ENCODE measurements at places on chromosomes 6 and 20.

DNA sequence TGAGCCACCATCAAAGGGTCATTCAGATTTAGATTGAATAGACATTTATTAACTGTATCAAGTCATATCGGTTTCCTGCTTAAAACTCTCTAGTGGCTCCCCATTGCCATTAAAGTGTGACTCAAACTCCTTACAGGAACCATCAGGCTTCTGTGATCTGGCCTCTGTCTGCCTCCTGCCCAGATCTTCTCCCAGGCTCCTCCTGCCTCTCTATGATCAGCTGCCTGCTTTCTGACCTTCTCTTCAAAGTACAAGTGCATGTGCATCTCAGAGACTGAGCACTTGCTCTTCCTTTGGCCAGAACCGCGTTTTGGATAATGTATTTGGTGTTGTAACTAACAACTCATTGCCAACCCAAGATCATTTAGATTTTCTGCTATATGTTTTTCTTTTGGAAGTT, 52.7 kb downstream of the IL20RA start:
- no peak for DNase-seq

DNA sequence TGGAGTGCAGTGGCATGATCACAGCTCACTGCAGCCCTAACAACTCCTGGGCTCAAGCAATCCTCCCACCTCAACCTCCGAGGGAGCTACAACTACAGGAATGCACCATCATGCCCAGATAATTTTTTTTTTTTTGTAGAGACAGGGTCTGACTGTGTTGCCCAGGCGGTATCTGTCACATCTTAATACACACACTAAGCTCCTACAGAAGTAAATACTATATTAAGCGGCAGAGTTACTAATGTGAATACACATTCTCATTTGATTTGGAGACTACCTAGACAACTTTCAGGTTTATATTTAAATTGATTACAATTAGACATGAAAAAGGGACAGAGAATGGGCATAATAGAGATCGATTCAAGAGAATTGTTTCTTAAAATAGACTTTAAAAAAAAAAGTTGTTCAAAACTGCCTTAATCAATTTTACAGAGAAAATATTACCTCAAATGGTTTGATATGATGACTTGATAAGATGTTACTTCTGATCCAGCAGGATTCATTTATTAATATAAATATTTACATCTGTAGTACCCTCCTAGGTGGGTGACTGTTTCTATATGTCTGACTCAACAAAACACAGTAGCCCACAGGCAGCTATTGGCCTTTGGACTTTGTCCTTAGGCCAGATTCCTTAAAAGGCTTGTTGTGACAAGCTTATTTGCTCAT, 7.1 kb upstream of the LOC128125822 start:
- DNase-seq: no peak

- no peak for DNase-seq
These were observed 23.7 kb downstream of the PEX7 start for GRCh38 chr6:136846046-136846445.

GRCh38 chr6:130132286-130132701, 90.5 kb downstream of the SAMD3 start:
- no peak for DNase-seq

DNA sequence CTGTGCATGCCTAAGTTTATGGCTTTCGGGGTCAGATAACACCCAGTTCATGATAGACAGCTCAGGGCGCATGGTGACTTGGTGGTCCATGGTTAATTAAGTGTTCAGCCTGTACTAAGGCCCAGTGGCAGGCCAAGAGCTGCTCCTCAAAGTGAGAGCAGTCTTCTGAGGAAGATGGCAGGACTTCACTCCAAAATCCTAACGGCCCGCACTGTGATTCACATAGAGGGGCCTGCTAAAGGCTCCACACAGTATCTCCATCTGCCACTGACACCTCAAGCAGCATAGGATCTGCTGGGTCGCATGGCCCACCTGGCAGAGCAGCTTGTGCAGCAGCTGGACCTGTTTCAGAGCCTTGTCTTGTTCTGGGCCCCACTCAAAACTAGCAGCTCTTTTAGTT, 10.6 kb upstream of the CST7 start:
- no peak for DNase-seq

DNA sequence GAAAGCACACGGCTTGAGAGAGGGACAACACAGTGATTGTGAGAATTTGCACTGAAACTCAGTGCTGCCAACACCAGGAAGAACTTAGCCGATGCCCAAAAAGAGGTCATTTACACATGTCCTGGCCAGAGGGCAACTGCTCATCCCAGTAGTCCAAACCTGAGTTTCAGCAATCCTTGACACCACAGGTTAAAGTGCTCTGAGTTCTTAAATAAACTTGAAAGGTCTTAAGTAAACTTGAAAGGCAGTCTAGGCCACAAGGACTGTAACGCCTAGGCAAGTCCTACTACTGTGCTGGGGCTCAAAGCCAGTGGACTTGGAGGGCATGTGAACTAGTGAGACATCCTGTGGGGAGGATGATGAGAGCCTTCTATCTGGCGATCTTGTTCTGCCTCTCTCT, 14.1 kb downstream of the SNX14 start:
- no peak for DNase-seq

DNA sequence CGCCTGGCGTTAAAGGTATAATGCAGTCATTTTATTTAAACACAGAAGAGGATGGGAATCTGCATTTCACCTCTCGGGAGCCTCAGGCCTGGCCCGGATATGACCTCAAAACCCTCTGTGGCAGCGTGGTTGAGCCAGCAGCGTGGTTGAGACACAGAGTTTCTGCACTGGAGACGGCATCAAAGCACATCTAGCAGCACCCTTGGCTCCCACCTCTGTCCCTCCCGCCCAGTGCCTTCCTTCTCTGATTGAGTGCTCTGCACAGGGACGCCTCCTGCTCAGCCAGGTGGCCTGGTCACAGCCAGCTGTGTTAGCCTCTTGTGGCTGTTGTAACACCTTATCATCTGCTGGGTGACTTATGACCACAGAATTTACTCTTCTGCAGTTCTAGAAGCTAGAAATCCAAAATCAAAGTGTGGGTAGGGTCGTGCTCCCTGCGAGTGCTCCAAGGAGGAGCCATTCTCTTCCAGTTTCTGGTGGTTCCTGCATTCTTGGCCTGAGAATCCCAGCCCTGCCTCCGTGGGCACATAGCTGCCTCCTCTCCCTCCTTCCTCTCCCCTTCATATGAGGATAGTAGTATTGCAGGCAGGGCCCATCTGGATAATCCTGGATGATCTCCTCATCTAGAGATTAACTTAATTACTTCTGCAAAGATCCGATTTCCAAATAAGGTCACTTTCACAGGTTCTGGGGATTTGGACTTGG, 156.7 kb downstream of the SYCP2 start:
- DNase-seq: peak; percentile 3

DNA sequence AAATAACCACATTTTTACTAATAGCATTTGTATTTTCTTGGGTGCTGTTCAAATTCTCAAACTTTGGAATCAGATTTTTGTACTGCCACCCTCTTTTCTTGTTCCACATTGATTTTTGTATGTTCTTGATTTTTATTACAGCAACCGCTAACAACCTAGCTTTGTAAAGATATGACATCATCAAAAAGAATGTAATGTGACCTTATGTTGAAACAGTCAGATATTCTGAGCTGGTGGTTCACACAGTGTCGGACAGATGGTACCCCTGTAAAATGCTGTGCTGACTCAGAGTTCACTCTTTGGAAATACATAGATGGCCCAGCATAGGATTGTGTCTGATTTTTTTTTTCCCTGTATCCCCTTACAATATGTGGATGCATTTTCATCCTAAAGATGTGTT, 118.9 kb downstream of the QKI start:
- DNase-seq: no peak

DNA sequence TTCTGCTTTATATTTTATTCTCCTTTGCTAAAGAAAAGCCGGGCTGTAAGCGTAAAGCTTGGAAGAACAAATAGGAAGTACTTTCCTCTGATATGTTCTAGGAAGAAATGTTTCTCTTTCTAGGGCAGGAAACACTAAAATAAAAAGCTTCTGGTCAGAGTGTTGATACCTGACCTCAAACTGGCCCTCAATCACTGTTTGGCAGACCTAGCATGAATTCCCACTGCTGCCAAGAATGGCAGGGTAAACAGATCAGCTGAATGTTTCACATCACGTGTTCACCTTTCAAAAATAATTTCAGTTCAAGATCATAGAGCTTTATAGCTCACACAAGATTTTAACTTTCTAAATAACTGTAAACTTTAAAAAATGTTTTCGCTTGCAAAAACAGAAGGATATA, 2.9 kb downstream of the MPC1 start:
- no peak for DNase-seq

GRCh38 chr20:3924304-3925112, 35.3 kb downstream of the PANK2 start:
- no peak for DNase-seq

GRCh38 chr20:18739751-18740166, 73.8 kb upstream of the SCP2D1 start:
- peak; percentile 27 for DNase-seq

DNA sequence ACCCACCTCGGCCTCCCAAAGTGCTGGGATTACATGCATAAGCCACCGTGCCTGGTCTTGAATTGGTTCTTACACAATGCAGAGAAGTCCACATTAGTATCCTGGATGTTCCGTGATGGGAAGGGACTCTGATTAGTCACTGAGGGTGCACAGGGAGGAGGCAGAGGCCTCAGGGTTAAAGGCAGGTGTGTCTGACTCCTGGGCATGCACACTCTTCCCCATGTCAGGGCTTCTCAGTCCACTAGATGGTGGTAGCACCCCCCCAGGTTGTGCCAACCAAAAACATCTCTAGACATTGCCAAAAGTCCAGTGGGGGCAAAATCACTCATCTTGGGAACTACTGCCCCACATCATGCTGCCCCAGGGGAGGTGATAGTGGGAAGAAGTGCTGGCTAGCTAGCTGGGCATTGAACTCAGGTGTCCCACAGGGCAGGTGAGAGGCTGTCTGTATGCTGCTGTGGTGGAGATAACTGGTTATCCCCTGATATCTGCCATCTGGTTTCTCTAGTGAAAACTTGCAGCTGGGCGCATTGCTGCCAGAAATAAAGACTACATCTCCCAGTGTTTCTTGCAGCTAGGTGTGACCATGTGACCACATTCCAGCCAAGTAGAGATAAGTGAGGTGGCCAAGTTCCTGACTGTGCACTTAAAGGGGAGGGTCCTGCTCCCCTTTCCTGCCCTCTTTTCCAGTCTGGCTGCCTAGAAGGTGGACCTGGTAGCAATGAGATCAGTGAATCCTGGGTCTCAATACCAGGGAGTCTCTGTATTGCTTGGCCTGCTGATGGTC, 8.4 kb upstream of the NSFL1C start:
- no peak for DNase-seq

DNA sequence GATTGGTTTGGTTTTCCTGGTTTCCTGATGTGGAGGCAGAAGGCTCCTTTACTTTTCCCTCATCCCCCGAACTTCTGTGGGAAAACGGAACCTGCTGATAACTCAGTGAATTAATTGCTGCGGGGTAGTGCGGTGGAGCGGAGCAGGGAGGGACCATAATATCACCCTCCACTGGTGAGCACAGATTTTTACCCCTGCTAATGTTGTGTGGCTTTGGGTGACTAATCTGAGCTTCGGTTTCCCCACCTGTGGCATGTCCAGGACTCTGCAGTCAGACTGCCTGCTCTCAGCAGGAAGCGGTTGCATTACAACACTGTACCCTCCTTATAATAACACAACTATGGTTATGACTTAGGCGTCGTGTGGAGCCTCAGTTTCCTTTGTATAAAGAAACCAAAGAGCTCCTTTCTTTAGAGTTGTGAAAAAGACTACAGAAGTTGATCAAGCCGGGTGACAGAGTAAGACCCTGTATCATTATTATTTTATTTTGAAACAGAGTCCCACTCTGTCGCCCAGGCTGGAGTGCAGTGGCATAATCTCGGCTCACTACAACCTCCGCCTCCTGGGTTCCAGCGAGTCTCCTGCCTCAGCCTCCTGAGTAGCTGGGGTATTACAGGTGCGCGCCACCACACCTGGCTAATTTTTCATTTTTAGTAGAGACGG, 2.2 kb upstream of the ID1 start:
- no peak for DNase-seq

DNA sequence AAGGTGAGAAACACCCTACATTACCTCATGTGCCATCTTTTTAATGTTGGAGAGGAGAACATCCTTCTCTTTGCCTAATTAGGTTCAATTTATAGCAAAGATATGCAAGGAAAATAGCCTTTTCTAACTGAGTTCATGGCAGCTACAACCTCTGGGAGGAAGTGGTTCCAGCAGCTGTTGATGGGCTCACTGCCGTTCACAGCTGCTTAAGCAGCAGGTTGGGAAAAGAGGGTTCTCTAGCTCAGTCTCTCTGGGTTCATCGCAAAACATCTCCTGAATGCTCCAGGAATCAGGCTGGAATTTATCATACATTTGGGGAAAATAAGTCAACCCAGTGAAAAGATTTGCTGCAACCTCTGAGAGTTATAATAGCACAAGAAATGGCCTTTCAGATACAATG, 115.1 kb downstream of the UNC5CL start:
- no peak for DNase-seq

- no peak for DNase-seq
These were observed 154.8 kb downstream of the PDSS2 start for GRCh38 chr6:107304421-107305025.

- DNase-seq: peak; percentile 83
These were observed 50.0 kb downstream of the SRC start for GRCh38 chr20:37395921-37396415.

GRCh38 chr20:49098136-49098535, 52.0 kb downstream of the CSE1L start:
- DNase-seq: no peak

- no peak for DNase-seq
These were observed 230.8 kb upstream of the FLRT3 start for GRCh38 chr20:14568225-14568624.

GRCh38 chr6:168584249-168584648, 143.3 kb downstream of the SMOC2 start:
- DNase-seq: no peak

- no peak for DNase-seq
These were observed 15.2 kb upstream of the ATXN1 start for GRCh38 chr6:16776394-16777017.

- DNase-seq: no peak
These were observed 398.0 kb downstream of the RNGTT start for GRCh38 chr6:88565409-88565811.

GRCh38 chr6:22300273-22300998, 3.6 kb upstream of the PRL start:
- no peak for DNase-seq

GRCh38 chr6:89145956-89146717, at the start of gene PM20D2:
PM20D2 (plus strand) TSS chr6:89146055; CDS start chr6:89146145, 90 bp downstream.
- DNase-seq: peak; percentile 52

GRCh38 chr6:52253494-52253893, 9.2 kb upstream of the IL17F start:
- no peak for DNase-seq

- DNase-seq: no peak
These were observed 32.8 kb upstream of the ZNFX1 start for GRCh38 chr20:49310705-49311104.

DNA sequence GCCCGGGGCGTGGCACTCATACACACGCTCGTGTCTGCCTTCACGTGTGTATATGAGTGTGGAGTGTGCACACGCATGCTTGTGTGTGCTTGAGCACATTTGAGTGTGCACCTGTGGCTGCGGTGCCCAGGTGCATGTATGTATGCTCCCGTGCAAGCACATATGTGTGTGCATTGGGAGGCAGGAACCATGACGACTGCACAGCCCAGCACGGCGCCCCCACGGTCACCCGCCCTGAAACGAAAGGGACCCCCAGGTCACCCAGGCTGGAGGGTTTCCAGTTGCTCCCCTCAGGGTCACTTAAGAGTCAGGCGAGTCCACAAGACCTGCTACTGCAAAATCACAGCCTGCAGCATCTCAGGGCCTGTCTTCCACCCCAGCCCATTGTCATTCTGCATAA, 94.7 kb downstream of the YTHDF1 start:
- DNase-seq: no peak

All from NCI-H510A treated with DMSO at 0.1 percent for 48 hours (cell line).